Motor neuron (in vitro differentiated cells): ENCODE measurements at places on chromosomes 12 and 14. TPM values are rescaled to one million over a fixed set of nuclear protein-coding genes. Genes with fewer than 3 reads are reported as not detected.

The EML5 gene
- total RNA-seq: 3.6 and 3.8 TPM in 2 replicates

The MMP14 gene
- 1.0 and 1.6 TPM in 2 replicates for total RNA-seq

DNA sequence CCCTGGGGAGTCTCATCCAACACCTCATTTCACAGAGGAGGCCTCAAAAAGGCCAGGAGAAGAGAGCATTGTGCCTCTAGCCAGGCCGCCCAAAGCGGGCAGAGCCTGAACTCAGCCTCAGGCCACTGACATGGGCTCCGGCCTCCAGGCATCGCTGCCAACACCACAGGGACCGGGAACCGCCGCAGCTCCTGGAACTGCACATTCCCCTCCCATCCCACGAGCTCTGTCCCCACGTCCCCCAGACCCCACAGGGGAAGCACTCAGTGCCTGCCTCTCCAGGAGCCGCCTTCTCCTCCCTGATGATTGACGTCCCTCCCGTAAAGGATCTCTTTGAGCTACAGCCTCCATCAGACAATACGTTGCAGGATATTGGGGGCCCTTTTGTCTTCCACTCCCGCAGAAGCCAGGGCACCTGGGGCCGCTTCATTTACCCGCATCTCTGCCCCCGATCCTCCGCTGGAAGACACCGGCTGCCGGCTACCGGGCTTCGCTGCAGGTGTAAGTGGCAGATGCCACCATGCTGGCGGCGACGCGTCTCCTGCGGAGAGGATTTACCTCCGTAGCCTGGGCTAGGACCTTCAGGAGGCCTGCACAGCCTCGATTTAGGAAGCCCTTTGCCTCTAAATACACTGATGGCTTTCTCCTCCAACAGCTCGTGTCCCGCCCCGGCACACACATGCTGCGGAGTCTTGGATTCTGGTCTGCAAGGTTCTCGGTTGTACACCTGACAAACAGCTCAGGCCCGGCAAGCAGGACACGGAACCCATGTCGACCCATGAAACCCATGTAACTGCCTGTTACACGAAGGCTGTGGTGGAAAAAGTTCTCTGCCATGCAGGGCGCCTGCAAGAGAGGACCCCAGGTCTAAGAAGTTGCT is 104.8 kb downstream of the RIMBP2 start:
- ATAC-seq: no peak

DNA sequence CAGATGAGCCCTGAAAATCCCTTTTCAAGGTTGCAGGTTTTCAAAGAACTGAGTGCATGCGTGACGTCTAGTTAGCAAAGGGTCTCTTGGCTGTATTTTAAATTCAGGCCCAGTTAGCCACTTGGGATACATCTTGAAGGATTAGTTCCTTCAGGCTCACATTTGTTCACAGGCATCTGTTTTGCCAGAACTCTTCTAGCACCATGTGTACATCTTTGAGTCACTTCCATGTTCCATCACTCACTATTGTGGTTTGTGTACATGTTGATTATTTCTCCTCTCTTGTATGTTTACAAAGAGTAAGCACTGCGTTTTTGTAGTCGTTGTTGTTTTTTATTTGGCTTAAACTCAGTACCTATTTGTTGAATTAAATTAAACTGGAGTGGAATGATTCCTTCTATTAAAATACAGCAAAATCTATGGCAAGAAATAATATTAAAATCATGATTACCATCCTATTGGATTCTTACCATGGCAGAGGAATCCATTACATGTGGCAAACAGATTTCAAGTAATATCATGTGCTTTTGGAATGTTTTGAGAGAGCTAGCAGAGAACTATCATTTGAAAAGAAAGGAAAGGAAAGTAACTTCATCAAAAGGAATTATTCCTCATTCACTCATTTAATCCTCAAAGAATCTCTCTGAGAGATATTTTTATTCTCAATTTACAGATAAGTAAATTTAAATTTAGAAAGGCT is 438.9 kb upstream of the FAR2 start:
- no peak for ATAC-seq

GRCh38 chr14:26622611-26623010 is 24.8 kb upstream of the NOVA1 start:
- ATAC-seq: no peak

DNA sequence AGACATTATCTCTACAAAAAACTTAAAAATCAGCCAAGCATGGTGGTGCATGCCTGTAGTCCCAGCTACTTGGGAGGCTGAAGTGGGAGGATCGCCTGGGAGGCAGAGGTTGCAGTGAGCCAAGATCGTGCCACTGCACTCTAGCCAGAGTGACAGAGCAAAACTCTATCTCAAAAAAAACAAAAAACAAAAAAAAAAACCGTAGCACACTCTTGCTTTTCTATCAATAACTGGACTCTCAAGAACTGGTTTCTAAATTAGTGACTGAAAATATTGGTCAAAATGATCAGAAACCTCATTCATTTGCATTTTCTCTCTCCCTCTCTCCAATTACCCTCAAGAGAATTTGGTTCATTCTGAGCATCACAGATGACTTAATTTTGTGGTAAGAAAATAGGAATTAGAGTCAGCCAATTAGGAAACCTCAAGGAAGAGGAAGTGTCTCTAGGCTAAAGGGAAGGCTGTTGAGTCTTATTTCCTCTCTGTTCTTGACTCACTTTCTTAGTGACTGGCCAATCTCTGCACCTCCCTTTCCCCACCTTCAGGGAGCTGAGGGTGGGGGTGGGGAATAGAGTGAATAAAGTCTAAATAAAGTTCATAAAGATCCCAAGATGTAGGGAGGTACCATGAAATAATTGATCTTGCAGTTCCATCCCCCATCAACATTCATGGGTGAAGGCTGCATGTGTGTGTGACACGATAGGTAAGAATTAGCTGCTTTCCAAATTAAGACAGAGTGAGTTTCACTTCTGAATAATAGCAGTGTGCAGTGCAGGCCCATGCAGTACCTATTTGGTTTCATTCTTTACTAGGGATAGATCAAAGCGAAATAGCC is 6.8 kb upstream of the PSMA6 start:
- ATAC-seq: no peak

DNA sequence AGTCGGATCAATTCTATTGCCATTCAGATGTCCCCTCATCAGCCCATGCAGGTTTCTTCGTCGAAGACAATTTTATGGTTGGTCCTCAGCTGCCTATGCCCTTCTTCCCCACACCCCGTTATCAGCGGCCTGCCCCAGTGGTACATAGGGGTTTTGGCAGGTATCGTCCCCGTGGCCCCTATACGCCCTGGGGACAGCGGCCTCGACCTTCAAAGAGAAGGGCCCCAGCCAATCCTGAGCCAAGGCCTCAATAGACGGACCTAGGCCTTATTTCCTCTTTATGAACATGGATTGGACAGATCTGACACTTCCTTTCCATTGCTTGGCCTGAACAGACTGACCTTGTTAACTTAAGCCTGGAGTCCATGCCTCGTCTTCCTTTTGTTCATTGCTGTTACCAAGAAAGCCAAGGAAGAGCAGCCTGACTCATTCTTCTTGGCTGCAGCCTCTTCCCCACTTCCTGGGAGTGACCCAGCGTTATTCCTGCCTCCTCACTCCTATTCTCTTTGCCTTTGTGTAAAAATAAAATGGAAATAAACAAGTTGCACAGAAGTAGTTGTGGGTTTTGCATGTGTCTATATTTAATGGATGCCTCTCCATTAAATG is 156.5 kb upstream of the AMIGO2 start:
- no peak for ATAC-seq

- ATAC-seq: no peak
Measured at GRCh38 chr14:33693237-33693636, 257.6 kb downstream of the EGLN3 start.

DNA sequence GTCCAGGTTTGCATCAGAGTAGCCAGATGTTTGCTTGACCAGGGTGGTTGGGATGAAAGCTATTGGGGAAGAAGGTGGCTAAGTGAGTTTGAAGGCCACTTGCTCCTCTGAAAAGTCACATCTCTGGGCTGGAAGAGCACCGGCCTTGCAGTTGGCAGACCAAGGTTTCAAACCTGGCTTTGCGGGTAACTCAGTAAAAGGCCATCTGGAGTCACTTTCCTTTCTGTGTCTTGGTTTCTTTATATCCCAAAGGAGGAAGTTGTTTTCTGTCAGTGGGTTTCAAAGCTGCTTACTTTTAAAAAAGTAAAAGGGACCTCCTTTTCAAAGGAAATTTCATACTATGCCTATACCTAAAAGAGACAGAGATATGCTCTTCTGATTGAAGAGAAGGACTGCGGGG is 26.2 kb upstream of the CMA1 start:
- no peak for ATAC-seq

DNA sequence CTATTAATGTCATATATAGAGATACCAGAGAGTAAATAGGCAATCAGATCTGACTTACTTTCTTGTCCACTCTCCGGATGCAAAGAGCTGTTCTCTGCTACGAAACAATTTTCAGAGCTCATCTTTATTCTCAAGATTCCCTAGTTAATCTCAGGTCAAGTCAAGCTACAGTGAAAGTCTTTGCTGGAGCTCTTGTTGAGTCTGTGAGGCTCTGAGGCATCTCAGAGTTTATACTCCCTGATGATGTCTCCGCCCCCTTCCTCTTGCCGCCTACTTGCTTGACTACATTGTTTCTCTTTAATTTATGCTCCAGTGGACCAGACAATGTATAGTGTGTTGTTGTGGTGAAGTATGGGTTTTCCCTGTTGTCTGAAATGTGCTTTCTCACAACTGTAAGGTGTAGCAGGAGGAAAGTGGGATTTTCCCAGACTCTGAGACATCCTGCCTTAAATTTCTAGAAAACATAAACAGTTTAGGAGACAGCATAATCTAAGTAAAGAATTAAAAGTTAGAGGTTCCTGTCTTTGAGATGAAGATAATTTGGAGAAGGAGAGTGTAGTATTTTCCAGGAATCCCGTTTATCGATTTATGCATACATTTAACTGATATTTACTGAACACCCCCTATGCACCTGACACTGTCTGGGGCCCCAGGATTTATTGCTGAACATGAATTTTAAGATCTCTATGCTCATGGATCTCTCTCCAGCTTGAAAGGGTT is at the start of gene CD69:
CD69 (minus strand) TSS at position 203 of the 720 bp plus-strand sequence; CDS start at position 122, 81 bp downstream.
- ATAC-seq: no peak

GRCh38 chr12:12859690-12860089 is 31.7 kb upstream of the GPRC5A start:
- ATAC-seq: no peak

GRCh38 chr12:45789025-45789424 is 59.5 kb downstream of the ARID2 start:
- ATAC-seq: no peak

DNA sequence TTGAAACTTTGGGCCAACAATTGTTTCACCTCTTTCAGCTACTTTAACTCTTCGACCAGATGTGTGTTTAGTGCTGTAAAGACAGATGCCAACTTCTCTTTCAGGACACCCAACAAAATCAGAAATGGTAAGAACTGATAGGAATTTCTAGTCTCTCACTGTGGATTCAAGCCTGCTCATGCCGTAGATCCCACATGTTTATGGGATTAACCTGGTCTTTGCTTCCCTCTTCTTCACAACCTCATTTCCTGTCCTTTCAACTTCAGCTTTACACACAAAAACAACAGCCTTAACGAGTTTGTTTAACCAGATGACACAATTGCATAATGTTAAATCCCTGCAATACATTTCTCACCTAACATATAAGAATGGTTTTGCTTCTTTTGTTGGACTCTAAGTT is 1031.9 kb upstream of the LRFN5 start:
- no peak for ATAC-seq

GRCh38 chr14:61973981-61974380 is 211.8 kb downstream of the SNAPC1 start:
- no peak for ATAC-seq
